A172 (cell line): ENCODE measurements at places on chromosomes 3 and 15. TPM values are rescaled to one million over a fixed set of nuclear protein-coding genes. Genes with fewer than 3 reads are reported as not detected.

The AHSG gene
- total RNA-seq = not detected in 2 replicates

The TGM4 gene
- 0.10 and 0.65 TPM in 2 replicates for total RNA-seq

The COX5A gene
- total RNA-seq = 124 and 129 TPM in 2 replicates

The SEMA3F gene
- 3.5 and 11.1 TPM in 2 replicates for total RNA-seq

The GOLGA8J gene
- 0.40 TPM in 1 of 2 replicates, not detected in the other for total RNA-seq

The ARGFX gene
- not detected in 2 replicates for total RNA-seq

The FAM3D gene
- total RNA-seq = not detected in 2 replicates
